Endothelial cell (in vitro differentiated cells): ENCODE measurements at places on chromosomes 2 and 18.

GRCh38 chr2:58293056-58293455 is 51.9 kb upstream of the FANCL start:
- DNase-seq: no peak

GRCh38 chr2:41990688-41991087 is 57.1 kb upstream of the PKDCC start:
- no peak for DNase-seq

GRCh38 chr2:42252464-42252863 is 83.3 kb downstream of the EML4 start:
- DNase-seq: no peak

DNA sequence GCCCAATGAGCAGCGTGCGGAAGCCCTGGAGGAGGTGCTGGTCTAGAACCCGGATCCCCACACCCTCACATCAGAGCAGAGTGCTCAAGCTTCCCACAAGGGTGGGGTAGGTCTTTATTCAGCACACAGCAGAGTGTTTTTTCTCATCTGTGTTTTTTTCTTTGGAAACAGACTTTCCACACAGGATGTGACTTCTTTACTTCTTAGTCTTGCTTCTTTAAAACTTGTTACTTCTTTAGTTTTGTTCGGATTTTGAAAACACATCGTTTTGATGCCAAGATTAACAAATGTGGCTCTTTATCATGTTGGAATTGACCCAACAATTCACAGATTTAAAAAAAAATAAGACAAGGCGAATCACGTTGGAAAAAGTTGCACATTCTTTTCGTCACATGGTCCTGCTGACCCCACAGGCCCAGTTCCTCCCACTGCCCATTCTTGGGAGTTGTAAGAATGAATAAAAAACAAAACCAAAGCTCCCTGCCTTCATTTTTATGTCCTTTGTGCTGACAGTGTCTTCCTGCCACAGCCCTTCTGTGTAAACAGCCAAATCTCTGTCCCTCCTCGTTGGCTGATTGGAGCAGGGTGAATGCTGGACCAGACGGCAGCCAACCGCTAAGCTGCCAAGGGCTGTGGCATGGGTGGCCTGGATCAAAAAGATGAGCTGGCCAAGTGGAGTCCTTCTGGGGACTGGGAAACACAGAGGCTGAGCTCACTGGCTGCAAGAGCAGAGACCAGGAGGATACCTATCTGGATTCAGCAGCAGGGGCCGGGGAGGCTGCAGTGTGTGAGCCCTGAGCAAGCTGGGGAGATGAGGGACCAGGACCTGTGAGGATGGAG is 81.6 kb downstream of the TWIST2 start:
- DNase-seq: no peak

DNA sequence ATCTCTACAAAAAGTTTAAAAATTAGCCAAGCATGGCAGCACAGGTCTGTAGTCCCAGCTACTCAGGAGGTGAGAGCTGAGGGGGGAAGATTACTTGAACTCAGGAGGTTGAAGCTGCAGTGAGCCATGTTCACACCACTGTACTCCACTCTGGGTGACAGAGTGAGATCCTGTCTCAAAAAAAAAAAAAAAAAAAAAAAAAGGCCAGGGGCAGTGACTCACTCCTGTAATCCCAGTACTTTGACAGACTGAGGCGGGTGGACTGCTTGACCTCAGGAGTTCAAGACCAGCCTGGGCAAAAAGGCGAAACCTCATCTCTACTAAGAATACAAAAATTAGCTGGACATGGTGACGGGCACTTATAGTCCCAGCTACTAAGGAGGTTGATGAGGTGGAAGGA is 37.0 kb downstream of the PUM2 start:
- DNase-seq: no peak

DNA sequence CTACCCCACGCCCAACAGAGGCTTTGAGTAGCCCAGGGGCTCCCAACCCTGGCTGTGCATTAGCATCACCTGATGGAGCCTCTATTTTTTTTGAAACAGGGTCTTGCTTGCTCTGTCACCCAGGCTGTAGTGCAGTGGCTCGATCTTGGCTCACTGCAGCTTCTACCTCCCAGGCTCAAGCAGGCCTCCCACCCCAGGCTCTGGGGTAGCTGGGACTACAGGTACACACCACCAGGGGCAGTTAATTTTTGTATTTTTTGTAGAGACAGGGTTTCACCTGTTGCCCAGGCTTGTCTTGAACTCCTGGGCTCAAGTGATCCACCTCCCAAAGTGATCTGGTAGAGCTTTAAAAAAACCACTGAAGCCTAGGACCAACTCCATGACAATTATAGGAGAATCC is 394.8 kb upstream of the ATP5MC3 start:
- DNase-seq: no peak

DNA sequence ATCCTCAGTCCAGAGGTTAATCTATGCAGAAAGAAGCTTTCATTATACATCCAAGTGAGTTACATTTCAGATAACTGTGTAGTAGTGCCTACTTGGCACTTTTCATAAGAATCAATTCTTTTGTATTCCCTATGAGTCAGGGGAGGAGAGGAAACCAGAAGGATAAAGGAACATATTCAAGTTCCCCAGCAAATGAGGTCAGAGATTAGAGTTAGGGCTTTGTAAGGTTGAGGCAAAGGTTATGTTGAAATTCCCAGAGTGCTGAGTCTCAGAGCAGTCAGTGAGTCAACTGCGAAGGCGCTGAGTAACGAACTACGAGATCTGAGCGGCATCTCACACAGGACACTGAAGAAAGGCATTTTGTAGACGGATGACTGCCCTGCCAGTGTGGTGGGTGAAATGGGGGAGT is 25.1 kb upstream of the ME2 start:
- no peak for DNase-seq

GRCh38 chr18:31929273-31929672 is 13.7 kb downstream of the TRAPPC8 start:
- no peak for DNase-seq

DNA sequence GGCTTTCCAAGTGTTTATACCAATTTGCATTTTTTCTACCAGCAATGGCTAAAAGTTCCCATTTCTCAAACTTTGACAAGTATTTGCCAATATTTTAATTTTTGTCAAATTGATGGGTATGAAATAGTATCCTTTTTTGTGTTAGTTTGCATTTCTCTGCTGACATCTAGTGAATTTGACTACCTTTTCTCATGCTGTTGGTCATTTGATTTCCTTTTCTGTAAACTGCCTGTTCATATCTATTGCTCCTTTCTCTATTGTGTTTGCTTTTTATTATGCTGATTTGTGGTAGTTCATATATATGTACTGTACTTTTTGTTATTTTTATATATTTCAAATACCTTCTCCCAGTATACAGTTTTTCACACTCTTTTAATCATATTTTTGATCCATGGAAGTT is 149.4 kb downstream of the PMAIP1 start:
- DNase-seq: no peak

- DNase-seq: no peak
Measured at GRCh38 chr2:9187620-9188214, 18.9 kb upstream of the ASAP2 start.

GRCh38 chr2:31235504-31235902 is 1.6 kb downstream of the EHD3 start:
- no peak for DNase-seq

GRCh38 chr2:30615926-30616325 is 168.9 kb downstream of the LCLAT1 start:
- no peak for DNase-seq

GRCh38 chr2:173657996-173658717 is 303.5 kb downstream of the CDCA7 start:
- DNase-seq: no peak

DNA sequence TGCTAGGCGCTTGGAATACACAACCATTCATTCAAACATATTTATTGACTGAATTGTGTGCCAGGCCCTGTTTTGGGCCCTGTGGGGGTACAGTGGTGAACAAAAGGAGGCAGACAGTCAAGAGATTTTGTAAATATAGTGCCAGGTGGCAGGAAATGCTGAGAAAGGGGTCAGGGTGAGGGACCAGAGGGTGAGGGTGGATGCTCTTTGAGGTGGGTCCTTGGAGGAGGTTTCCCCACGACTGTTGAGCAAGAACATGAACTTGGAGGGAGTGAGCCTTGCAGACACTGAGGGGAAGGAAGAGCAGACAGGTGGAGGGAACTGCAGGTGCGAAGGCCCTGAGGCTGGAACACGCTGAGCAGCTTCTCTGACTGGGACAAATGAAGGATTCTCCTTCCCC is 40.7 kb downstream of the ODC1 start:
- DNase-seq: no peak

- no peak for DNase-seq
Measured at GRCh38 chr2:100043891-100044255, 98.5 kb downstream of the AFF3 start.

DNA sequence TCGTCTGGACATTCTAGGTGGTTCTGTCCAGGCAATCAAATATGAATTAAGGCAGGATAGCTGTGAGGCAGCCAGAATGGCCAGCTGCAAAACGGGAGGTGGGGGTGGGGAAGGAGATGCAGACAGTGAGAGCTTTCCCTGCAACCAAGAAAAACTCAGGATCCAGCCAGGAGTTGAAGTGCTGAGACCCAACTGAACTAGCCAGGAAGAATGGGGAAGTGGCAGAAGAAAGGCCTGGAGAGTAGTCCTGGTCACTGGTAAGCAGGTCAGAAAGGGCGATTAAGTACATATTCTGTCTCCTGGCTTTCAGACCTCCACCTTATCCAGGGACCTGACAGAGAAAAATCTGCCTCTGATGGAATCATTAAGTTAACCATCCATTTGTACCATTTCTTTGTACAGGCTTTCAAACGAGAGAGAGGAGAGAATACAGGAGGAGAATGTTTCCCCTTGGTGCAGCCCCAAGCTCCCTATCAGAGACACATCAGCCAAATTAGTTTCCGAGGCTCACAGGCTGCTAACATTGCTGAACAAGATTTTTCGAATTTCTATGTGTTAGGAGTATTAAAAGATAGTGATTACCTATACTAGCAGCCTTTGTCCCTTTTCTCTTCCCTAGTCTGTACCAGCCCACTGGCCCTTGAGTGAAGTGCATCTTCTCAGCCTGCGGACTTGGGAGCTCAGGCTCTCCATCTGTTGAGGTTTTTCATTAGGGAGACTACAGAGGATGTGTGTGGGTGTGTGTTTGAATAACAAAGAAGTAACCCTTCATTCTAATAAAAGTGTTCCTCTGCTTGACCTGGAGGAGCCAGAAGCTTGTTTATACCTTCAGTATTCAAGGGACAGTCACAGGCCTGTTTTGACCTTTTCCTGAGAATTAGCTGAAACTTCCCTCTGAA is 12.5 kb upstream of the HOXD1 start:
- no peak for DNase-seq

DNA sequence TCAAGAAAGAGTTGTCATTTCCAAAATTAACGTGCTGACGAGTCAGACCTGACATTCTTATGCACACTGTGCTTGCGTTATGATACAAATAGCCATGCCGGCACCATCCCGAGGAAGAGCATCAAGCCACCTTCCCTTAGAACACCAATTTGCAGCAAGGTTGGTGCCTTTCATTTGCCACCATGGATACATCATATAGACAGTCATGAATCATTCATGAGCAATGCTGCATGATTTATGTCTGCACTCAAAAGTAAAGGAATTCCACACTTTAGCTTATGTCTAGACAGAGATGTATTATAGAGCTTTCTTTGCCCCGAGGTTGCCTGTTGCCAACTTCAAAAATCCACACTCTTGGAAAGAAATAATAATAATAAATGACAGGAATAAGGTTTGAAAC is 166.9 kb downstream of the VWC2L start:
- no peak for DNase-seq

DNA sequence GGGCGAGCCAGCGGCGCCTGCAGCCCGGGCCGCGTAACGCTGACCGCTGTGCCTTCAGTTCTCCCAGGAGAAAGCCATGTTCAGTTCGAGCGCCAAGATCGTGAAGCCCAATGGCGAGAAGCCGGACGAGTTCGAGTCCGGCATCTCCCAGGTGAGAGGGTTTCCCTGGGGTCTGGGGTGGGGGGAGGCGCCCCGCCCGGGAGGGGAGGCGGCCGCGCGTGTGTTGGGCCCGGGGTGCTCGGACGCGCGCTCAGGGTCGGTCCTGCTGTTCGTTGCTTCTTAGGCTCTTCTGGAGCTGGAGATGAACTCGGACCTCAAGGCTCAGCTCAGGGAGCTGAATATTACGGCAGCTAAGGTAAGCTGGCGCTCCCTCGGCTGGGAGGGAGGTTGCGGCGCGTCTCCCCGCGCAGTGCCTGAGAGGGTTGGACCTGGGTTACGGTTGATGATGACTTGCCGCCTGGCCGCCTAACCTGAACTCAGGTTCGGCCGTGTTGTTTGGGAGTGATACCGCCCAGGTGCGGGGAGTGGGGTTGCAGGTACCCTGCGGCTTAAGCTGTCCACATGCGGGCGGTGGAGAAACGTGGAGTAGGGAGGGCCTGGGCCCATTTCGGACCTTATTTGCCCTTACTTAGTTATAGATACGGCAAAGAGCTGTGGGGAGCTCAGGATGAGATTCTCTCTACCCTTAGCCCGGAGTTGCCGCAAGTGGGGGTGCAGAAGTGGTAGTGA is 638 bp downstream of the RPS7 start:
- no peak for DNase-seq

- no peak for DNase-seq
Measured at GRCh38 chr2:121626777-121627524, 22.3 kb downstream of the CLASP1 start.

DNA sequence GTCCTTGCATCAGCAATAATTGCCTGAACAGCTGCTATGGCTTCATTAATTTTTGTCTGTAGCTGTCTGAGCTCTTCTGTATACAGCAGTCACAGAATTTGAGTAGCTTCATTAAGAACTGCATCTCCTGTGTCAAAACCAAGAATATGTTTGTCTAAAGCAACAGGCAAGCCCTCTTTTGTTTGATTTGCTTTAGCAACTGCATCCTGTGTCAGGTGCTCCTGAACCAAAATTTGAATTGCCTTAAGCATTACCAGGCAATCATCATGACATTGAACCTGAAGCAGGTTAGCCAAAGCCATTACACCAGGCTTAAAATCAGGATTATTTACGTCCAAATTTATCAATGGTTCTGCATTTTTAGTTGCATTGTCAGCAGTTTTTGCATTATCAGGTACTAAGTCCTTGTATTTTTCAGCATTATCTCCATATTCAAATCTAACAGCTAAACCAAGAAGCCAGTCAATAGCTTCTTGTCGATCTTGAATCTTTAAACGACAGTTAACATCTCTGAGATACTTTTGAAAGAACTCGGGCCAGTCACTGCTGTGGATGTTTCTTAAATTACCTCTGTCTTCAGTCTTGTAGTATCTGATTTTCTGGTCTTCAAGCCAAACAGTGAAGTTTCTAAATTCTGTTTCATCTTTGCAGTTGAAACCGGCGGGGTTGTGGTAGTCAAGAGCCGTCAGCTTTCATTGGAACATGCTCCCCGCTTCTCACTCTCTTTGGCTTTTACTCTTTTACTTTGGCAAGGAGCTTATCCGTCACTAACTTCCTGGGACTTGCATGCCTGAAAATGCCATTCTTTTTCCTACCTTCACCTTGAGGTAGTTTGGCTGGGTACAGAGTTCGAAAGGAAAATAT is 42.2 kb downstream of the MERTK start:
- no peak for DNase-seq

- DNase-seq: no peak
Measured at GRCh38 chr2:96324721-96325040, 436 bp upstream of the ITPRIPL1 start.

DNA sequence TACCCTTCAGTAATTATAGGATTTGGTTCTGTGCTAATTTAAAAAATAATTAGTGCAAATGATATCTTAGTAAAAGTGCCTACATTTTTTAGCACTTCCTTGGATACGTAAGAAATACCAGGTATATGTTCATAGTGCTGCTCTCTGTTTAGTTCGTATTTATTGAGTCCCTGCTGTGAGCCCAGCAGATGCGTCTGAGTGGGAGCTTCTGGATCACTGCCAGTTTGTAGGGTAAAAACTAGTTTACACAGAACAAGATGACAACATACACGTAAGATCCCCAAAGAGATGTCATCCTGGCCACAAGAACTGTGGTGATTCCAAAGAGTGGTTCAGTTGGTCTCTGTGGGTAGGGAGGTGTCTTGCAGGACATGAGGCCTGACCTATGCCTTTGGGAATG is 103.2 kb downstream of the CTIF start:
- DNase-seq: no peak
